HepG2 (cell line): ENCODE measurements at places on chromosomes 6 and 20. TPM values are rescaled to one million over a fixed set of nuclear protein-coding genes. Genes with fewer than 3 reads are reported as not detected.

Gene WFDC10B
- total RNA-seq = not detected in 2 replicates

- H3K27me3 ChIP-seq = no peaks in the 10 kb centered on the region; the same call in 2 of the 3 replicates
- peak; percentile 15 for DNase-seq
These were observed 3.1 kb downstream of the HS3ST5 start for GRCh38 chr6:114339706-114340105.

Gene LBP
- 0.20 TPM in 1 of 2 replicates, not detected in the other for total RNA-seq

- no peaks in the 10 kb centered on the region for H3K27me3 ChIP-seq
- peaks cover 6% of the 10 kb centered on the region; the same call in 1 of the 2 replicates for H3K4me1 ChIP-seq
- no peak overlapping the region for H3K4me3 ChIP-seq
- no peaks in the 10 kb centered on the region for H3K36me3 ChIP-seq
These were observed 169.3 kb downstream of the CD83 start for GRCh38 chr6:14286634-14287428.

GRCh38 chr6:14857501-14857900 lies 388.4 kb upstream of the JARID2 start:
- H3K4me3 ChIP-seq = no peak overlapping the region
- H3K4me1 ChIP-seq = no peaks in the 10 kb centered on the region
- H3K27ac ChIP-seq = no peak overlapping the region
- H3K36me3 ChIP-seq = no peaks in the 10 kb centered on the region
- DNase-seq = no peak

DNA sequence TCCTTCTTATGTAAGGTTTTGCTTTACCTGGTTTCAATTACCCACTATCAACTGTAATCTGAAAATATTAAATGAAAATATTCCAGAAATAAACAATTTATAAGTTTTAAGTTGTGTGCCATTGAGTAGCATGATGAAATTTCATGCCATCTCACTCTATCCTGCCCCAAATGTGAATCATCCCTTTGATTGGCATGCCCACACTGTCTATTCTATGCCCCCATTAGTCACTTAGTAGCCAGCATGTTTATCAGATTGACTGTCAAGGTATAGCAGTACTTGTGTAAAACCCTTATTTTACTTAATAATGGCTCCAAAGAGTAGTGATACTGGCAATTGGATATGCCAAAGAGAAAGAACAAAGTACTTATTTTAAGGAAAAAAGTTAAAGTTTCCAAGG lies 403.8 kb downstream of the ADGRB3 start:
- H3K4me3 ChIP-seq = no peak overlapping the region
- H3K4me1 ChIP-seq = no peaks in the 10 kb centered on the region
- no peak overlapping the region for H3K27ac ChIP-seq
- H3K36me3 ChIP-seq = no peaks in the 10 kb centered on the region
- no peak for DNase-seq

DNA sequence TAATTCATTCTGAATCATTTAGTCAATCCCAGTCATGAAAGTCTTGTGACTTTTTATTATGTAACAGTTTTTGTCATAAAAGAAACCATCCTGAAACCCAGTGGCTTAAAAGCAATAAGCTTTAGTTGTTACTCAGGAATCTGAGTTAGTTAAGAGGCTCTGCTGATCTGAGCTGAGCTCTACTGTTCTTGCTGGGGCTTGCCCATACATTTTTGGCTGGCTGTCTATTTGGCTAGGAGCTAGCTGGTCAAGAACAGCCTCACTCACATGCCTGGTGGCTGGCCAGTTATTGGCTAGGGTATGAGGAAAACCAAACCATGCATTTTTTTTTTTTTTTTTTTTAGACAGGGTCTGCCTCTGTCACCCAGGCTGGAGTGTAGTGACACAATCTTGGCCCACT lies 10.6 kb downstream of the TCF21 start:
- no peak for DNase-seq
- peaks cover 11% of the 10 kb centered on the region for H3K4me1 ChIP-seq
- no peak overlapping the region for H3K4me3 ChIP-seq
- H3K27ac ChIP-seq = no peak overlapping the region

DNA sequence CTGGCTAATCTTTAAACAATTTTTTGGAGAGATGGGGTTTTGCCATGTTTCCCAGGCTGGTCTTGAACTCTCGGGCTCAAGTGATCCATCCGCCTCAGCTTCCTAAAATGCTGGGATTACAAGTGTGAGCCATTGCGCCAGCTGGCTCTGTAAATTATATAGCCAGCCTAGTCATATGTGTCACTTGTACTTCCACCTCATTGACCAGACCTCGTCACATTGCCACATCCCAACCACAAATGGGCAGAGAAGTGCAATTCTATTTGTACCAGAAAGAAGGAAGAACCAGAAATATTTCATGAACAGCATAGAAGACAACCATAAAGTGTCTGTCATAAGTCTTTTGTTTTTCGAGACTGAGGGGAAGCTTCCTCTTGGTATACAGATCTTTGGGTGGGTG lies 304.9 kb upstream of the RNF24 start:
- no peak overlapping the region for H3K4me3 ChIP-seq
- H3K36me3 ChIP-seq = no peaks in the 10 kb centered on the region
- no peak overlapping the region for H3K27ac ChIP-seq
- no peaks in the 10 kb centered on the region; the same call in 2 of the 3 replicates for H3K27me3 ChIP-seq
- no peaks in the 10 kb centered on the region for H3K4me1 ChIP-seq

GRCh38 chr6:101069191-101069795 lies 188.2 kb upstream of the ASCC3 start:
- H3K36me3 ChIP-seq = no peaks in the 10 kb centered on the region
- H3K4me1 ChIP-seq = no peaks in the 10 kb centered on the region
- H3K27ac ChIP-seq = no peak overlapping the region
- no peak overlapping the region for H3K4me3 ChIP-seq
- no peaks in the 10 kb centered on the region for H3K27me3 ChIP-seq

DNA sequence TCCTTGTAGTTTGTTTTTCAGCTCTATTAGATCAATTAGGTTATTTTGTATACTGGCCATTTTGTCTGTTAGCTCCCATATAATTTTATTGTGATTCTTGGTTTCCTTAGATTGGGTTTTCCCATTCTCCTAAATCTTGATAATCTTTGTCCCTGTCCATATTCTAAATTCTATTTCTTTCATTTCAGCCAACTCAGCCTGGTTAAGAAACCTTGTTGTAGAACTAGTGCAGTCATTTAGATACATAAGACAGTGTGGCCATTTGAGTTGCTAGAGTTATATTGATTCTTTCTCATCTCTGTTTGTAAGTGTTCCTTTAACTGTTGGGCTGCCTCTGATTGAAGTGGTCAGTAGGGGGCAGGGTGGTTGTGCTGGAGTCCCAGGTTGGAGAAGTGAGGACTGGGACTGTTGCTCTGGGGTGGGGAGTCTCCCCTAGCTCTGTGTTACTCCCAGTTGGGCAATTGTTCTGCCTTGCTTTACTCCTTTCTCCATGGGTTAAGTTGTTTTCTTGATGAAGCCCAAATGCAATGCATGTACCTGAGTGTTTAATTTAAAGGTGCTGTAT lies 98.8 kb upstream of the NRN1 start:
- H3K4me1 ChIP-seq = no peaks in the 10 kb centered on the region
- no peaks in the 10 kb centered on the region for H3K27me3 ChIP-seq
- H3K4me3 ChIP-seq = no peak overlapping the region
- no peaks in the 10 kb centered on the region for H3K36me3 ChIP-seq
- no peak for DNase-seq

Gene PPP1R18
- 3.1 and 4.9 TPM in 2 replicates for total RNA-seq

GRCh38 chr6:54981647-54982046 lies 135.1 kb downstream of the FAM83B start:
- H3K4me1 ChIP-seq = no peaks in the 10 kb centered on the region
- no peak overlapping the region for H3K4me3 ChIP-seq
- H3K36me3 ChIP-seq = no peaks in the 10 kb centered on the region
- no peak for DNase-seq
- no peaks in the 10 kb centered on the region for H3K27me3 ChIP-seq

Gene HLA-DPB1
- not detected in 2 replicates for total RNA-seq

DNA sequence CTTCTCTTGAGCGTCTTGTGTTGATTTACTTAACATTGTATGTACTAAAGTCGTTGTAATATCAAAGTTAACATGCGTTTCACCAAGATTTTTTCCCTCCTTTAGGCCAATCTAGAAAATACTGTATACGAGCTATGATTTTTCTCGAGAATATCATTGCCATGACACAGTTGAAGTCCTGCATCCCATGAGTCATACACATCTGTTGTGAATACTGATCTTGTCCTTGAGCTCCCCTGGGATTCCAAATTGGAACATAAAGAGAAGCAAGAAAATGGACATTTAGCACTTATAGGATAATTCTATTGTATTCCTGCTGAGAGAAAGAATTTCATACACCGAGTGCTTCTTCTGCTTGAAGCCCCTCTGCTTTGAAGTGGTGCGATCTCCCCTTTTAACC lies 109.6 kb downstream of the SLC35B3 start:
- H3K4me1 ChIP-seq = no peaks in the 10 kb centered on the region
- DNase-seq = no peak
- H3K27ac ChIP-seq = no peak overlapping the region
- no peak overlapping the region for H3K4me3 ChIP-seq
- H3K36me3 ChIP-seq = no peaks in the 10 kb centered on the region

Gene GINS1
- 59.9 and 74.6 TPM in 2 replicates for total RNA-seq

GRCh38 chr20:57672953-57673575 lies 36.8 kb downstream of the PMEPA1 start:
- no peaks in the 10 kb centered on the region for H3K36me3 ChIP-seq
- DNase-seq = no peak
- H3K4me3 ChIP-seq = no peak overlapping the region
- H3K27ac ChIP-seq = no peak overlapping the region
- H3K4me1 ChIP-seq = no peaks in the 10 kb centered on the region

Gene BMP6
- 0.09 TPM in 1 of 2 replicates, not detected in the other for total RNA-seq

- no peak overlapping the region for H3K4me3 ChIP-seq
- no peak overlapping the region for H3K27ac ChIP-seq
- H3K4me1 ChIP-seq = no peaks in the 10 kb centered on the region
- no peaks in the 10 kb centered on the region for H3K36me3 ChIP-seq
These were observed 10.5 kb downstream of the OTOR start for GRCh38 chr20:16758454-16759180.

DNA sequence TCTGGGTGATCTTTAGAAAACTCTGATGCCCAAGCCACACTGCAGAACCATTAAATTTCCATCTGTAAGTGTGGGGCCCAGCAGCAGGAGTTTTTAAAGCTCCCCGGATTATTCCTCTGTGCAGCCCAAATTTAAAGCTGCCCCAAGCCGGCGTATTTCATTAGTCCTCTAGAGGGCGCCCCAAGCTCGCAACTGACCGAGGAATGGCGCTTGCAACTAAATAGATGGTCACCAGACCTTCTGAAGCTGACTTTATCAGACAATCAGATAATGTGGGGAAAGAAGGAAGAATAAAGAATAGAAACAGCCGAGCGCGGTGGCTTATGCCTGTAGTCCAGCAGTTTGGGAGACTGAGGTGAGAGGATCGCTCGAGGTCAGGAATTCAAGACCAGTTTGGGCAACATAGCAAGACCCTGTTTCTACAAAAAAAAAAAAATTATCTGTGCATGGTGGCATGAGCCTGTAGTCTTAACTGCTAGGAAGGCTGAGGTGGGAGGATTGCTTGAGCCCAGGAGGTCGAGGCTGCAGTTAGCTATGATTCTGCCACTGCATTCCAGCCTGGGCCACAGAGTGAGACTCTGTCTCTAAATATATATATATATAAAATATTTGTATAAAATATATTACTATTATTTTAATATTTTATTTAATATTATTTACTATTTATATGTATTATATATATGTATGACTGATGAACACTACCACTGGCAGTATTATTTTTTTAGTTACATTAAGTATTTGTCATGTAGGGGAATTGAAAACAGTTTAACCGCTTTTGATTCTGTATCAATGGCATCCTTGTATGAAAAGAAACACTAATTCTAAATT lies 56.0 kb downstream of the OTOR start:
- H3K36me3 ChIP-seq = no peaks in the 10 kb centered on the region
- H3K4me3 ChIP-seq = no peak overlapping the region
- peak; percentile 47 for DNase-seq
- H3K27ac ChIP-seq = no peak overlapping the region
- H3K4me1 ChIP-seq = no peaks in the 10 kb centered on the region

DNA sequence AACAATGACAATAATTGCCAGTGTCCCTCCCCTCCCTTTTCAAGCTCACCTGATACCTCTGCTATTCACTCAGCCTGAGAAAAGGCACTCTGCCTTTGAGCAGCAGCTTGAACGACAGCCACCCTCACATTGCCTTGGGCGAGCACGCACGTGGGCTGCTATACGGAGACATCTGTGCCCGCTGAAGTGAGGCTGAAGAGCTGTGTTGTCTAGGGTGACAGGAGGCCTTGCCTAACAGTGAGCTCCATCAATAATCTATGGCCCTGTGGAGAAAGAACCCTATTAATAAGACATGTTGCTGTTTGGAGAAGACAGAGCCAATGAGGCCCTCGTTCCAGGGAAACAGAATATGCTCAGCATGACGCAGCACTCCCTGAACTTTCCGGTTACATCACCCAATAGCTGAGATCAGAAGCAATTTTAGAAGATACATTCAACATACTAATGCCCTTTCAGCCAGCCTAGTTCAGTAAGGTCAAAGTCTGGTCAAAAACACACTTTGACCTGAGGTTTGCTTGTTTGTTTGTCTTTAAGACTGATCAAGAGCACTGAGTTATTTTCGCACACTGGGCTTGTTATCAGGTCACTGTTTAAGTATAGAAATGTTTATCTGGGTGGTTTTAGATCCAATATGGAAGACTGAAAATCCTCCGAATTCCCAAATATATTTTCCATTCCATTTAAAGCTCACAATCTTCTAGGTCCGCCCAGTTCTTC lies 30.6 kb downstream of the RBM24 start:
- peak overlapping the region; percentile 88 for H3K27ac ChIP-seq
- H3K36me3 ChIP-seq = no peaks in the 10 kb centered on the region
- peaks cover 50% of the 10 kb centered on the region for H3K4me1 ChIP-seq
- H3K4me3 ChIP-seq = peak overlapping the region; percentile 9

DNA sequence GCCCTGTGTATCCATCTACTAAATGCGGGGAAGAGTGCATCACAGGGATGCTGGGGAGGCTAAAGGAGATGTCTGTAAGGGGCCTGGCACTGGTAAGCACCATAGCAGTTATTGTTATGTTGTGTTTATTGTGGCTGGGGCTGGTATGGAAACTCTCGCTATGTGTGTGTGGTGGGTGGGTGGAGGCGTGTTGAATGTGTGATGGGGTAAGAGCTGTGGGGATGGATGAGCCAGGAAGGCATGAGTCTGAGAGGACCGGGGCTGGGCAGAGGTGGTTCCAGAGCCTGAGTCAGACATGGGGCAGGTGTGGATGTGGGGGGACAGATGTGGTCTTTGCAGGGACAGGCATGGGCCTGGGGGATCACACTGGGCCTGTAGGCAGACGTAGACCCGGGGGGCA lies 88.1 kb downstream of the GRM4 start:
- no peaks in the 10 kb centered on the region for H3K36me3 ChIP-seq
- no peak overlapping the region for H3K27ac ChIP-seq
- no peaks in the 10 kb centered on the region for H3K4me1 ChIP-seq
- peaks cover 60% of the 10 kb centered on the region for H3K27me3 ChIP-seq
- H3K4me3 ChIP-seq = no peak overlapping the region
